CD4-positive, alpha-beta T cell treated with Interferon alpha-2 for 1 hour (primary cell): ENCODE measurements at places on chromosomes 13 and 19.
A peak's percentile ranks its signal among the peaks of the same experiment; 100 is the strongest.

GRCh38 chr13:45055198-45055901 is 65.0 kb upstream of the GTF2F2 start:
- DNase-seq: no peak

DNA sequence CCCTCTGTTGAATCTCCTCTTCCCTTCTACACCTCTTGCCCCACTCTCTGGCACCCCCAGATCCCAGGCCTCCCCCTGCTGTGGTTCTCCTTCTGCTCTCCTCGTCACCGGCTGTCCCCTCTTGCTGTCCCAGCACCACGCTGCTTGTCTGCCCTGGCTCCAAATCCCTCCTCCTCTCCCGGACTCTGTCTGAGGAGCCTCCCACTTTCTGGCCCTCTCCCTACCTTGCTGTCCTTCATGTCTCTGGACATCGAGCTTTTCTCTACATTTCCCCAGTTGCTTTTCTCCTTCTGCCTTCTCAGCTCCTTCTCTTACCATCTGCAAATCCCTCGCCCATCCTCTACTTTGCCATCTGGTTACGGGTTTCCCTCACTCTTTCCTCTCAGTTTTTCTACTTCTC is 1.2 kb downstream of the ZNF347 start:
- no peak for DNase-seq

- DNase-seq: no peak
Measured at GRCh38 chr13:27978301-27978968, 9.3 kb upstream of the CDX2 start.

GRCh38 chr19:53374743-53375142 is 9.2 kb downstream of the ZNF525 start:
- DNase-seq: no peak

- DNase-seq: no peak
Measured at GRCh38 chr13:81773263-81773662, 1432.3 kb upstream of the SPRY2 start.

- no peak for DNase-seq
Measured at GRCh38 chr13:26949701-26950502, 189.3 kb upstream of the GPR12 start.

- DNase-seq: no peak
Measured at GRCh38 chr19:18742838-18743783, 48.0 kb downstream of the COMP start.

- DNase-seq: no peak
Measured at GRCh38 chr19:32543115-32543900, 37.7 kb upstream of the PDCD5 start.

DNA sequence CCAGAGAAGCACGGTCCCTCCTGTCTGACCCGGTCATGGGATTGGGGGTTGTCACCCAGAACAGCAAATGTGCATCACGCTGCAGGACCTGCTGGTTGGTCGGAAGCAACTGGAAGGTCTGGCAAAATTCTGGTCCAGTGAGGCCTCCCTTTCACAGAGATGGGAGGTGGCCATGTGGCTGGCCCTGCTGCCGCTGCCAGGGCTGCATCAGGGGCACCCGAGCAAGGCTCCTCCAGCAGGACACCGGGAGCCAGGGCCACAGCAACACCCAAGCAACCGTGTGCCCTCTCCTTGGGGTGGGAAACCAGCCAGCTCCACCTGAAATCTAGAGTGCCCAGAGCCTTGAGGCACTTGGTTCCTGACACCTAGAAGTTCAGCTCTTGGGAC is 11.5 kb upstream of the GAS6 start:
- no peak for DNase-seq

- no peak for DNase-seq
Measured at GRCh38 chr13:105342281-105342820, 1193.1 kb downstream of the EFNB2 start.

DNA sequence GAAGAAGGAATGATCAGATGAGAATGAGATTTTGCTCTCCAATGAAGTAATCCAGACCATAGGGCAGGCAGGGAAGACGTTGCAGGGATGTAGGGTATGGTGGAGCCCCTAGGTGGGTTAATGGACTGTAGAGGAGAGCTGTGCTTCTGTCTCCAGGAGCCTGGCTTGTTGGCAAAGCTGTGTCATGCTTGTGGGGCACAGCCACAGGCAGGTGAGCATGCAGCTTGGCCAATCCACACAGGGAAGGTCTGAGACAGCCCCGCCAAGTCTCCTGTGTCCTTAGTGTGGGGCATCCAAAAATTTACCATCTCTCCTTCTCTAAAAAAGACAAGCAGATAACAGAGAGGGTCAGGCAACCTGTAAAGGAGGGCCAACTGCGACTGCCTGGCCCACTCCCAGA is 71.4 kb upstream of the FLT1 start:
- no peak for DNase-seq

DNA sequence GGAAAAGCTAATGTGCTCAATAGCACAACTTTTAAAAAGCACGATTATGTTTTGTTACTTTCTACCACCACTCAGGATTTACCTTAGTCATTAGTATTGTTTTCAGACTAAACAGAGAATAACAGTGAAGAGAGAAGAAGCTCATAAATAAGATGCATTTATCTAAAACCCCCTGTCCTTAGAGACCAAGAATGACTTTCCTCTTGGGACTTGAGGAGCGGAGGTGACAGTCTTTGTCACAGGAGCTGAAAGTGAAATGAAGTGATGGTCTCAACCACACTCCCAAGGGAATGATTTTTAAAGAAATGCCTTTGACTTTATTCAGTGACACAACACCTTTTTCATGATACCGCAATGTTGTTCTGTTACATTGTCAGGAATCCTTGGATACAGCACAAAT is 190.6 kb upstream of the NBEA start:
- DNase-seq: no peak

DNA sequence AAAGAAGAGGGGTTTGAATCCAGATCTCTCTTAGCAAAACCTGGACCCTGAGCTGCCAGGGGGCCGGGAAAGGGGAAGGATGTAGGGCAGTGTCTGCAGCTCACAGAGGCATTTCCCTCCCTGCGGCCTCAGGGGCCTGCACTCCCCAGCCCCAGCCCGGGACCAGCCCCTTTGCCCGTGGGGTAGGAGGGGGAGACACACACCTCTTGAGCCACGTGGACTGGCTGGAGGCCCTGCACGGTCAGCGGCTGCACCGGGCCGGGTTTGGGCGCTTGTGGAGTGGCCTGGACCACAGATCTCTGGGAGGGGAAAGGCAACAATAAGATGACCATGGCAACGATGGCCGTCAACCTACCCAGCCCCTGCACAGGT is 26.9 kb downstream of the RFX1 start:
- DNase-seq: no peak

GRCh38 chr19:2546128-2547032 is 70.5 kb downstream of the GADD45B start:
- DNase-seq: no peak

DNA sequence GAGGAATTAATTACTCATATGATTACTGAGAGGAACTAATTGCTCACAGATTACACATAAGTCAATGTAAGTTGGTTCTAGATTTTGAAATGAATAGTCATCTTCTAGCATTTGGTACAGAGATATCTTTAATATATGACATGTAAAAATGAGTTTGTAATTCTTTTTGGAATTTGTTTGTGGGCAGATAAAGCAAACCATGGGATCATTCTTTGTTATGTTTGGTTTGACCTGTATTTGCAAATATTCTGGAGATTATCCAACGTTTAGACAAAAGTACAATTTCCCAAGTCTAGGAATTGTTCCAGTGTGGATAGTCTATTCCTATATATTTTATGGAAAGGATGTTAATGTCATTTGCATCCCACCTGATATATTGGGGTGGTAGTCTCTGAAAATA is 309.6 kb upstream of the EDNRB start:
- DNase-seq: no peak

GRCh38 chr19:51027873-51028272 is 1.5 kb upstream of the KLK11 start:
- DNase-seq: no peak

- no peak for DNase-seq
Measured at GRCh38 chr19:16654140-16654539, 5.8 kb downstream of the SMIM7 start.

DNA sequence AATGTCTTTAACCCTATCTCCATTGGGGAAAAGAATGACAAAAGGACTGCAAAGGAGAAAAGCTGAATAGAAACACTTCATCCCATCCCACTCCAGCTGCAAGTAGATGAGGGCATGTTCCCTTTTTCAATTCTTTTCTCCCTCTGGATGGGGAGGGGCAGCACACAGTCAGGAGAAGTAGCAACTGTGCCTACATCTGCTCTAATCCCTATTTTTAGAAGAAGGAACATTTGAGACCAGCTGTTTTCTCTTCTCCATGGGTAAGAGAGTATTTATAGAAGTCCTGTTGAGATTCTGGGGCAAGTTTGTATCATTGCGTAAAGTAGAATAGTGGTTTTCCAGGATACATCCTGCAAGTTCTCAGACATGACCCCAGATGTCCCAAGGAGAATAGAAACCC is 9.3 kb upstream of the GTF3A start:
- no peak for DNase-seq

DNA sequence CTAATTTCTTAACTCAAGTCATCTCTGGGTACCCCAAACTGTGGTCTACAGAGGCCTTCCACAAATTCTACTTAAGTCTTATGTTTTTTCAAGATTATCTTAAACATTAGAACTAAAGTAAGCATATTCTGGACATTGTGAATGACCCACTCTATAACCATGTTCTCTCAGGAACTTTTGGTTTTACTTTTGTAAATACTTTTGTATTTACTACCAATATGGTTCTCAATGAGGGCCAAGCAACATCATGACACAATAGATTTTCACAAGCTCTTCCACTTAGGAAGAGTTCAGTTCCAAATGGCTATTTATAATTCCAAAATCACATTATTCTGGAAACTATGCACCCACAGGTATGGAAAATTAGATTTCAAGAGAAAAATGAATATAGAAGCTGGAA is 10.8 kb downstream of the DIAPH3 start:
- no peak for DNase-seq

- no peak for DNase-seq
Measured at GRCh38 chr13:75492389-75492788, 10.4 kb upstream of the TBC1D4 start.

- no peak for DNase-seq
Measured at GRCh38 chr13:105764486-105764885, 771.0 kb downstream of the EFNB2 start.

GRCh38 chr13:20923272-20923671 is 20.7 kb upstream of the XPO4 start:
- DNase-seq: no peak

DNA sequence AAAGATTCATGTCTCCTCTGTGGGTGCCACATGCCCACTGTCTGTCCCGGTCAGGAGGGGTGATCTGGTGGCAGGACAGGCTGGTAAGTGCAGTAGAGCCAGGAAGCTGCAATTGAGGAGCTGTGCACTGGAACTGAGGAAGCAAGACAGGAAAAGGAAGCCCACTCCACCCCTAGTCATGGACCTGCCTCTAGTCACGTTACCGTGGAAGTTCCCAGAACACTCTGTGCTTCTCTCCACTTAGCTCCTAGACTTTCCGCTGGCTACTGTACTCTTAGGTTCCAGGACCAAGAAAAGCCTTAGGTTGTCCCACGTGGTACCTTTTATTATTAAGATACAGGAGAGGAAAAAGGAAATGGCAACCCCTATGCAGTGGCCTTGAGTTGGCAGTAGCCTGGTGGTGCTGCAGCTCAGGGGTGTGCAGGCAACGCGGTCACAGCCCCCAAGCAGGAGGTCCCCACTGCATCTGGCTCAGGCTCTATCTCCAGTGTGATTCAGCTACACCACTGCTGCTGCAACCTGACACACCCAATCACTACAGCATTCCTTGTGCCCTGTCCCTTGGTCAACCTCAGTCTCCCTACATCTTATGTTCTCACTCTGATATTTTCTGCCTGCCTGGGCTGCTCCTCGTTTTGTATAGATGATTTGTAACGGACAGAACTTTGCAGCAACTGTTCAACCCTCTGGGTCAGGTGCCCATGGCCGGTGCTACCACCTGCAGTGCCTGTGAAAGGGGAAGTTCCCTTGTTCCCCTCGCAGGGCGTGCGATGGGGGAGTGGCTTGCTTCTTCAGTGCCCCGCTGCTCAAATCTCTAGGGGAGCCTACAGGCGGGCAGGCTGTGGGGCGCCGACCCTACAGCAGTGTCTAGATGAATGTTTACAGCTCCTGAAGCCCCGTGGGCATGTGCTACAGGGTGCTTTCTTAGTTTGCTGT is 24.4 kb upstream of the GPR12 start:
- peak; percentile 57 for DNase-seq

DNA sequence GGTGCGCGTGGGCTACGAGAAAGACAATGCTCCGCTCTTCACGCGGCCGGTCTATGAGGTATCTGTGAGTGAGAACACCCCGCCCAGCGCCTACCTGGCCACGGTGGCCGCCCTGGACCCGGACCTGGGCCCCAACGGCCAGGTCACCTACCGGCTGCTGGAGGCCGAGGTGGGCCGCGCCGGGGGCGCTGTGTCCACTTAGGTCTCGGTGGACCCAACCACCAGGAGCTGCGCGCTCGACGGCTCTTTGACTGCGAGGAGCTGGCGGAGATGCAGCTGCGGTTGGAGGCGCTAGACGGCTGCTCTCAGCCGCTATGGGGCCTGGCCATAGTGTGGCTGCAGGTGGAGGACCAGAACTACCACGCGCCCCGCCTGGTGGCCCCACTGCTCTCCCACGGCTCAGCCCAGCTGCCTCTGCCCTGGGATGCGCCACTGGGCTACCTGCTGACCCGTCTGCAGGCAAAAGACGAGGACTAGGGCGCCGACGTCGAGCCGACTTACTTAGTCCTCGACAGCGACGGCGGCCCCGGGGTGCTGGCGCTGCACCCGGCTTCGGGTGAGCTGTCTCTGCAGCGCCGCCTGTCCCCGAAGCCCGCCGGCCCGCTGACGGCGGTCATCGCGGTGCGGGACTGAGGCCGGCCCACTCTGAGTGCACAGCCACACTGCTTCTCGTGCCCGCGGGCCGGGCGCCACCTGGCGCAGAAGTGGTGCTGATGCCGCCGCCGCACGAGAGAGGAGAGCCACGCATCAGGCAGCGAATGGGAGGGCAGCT is 173.0 kb downstream of the OLFM4 start:
- no peak for DNase-seq

DNA sequence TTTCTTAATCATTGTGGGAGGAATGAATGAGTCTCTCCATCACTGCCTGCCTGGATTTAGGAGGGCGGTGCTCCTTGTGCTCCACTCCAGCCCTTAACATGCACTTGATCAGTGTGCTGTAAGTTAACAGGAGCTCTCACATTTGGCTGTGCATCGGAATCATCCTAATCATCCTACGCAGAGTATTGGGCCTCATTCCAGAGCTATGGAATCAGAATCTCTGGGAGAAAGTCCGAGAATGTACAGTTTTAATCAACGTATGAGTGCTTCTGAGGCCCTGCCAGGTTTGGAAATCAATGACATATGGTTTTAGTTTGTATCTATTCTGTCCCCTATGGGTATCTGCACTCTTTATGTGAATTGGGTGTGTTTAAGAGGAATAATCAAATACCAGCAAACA is 34.9 kb upstream of the DCLK1 start:
- no peak for DNase-seq

DNA sequence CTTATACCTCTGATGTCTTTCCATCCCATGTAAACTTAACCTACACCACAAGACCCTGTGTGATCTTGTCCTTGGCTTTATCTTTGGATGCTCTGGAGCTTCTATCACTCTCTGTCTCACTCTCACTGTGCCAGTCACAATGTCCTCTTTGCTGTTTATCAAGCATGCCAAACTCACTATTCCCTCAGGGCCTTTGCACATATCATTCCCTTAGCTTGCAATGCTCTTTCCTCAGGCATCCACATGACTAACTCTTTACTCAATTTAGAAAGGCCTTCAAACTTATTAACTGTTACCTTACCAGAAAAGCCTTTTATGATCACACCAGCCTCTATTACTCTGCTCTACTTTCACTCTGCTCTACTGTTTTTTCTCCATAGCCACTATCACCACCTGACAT is 354.1 kb downstream of the RFC3 start:
- DNase-seq: no peak
